ENCODE measurements at places on chromosomes 12 and 14. TPM values are rescaled to one million over a fixed set of nuclear protein-coding genes. Genes with fewer than 3 reads are reported as not detected.
A peak's percentile ranks its signal among the peaks of the same experiment; 100 is the strongest.

NTF3 gene
- 0.95 TPM for total RNA-seq

BCL11B gene
- total RNA-seq = 0.14 TPM

TAS2R19 gene
- total RNA-seq = 8.6 TPM

OR6C2 gene
- total RNA-seq = not detected

CPSF2 gene
- total RNA-seq = 29.1 TPM

GRCh38 chr14:45177076-45177475, 41.3 kb downstream of the FANCM start:
- no peak for DNase-seq

DNA sequence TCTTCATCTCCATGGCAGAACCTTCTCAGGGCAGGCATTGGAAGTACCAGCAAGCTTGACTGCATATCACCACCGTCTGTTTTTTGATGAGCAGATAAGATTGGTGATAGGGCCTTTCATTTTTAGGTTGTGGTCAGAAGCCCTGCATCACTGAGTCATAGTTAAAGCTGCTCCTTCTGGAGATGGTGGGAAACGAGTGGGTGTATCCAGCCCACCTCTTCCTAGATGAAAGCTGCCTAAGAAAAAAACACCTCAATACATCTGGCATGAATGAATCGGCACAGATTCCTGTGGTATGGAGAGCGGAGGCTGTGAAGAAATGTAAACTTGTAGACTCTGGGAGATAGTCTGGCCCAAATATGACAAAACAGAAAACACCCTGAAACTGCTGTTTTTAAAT, 248.7 kb upstream of the EGLN3 start:
- no peak for DNase-seq

DNA sequence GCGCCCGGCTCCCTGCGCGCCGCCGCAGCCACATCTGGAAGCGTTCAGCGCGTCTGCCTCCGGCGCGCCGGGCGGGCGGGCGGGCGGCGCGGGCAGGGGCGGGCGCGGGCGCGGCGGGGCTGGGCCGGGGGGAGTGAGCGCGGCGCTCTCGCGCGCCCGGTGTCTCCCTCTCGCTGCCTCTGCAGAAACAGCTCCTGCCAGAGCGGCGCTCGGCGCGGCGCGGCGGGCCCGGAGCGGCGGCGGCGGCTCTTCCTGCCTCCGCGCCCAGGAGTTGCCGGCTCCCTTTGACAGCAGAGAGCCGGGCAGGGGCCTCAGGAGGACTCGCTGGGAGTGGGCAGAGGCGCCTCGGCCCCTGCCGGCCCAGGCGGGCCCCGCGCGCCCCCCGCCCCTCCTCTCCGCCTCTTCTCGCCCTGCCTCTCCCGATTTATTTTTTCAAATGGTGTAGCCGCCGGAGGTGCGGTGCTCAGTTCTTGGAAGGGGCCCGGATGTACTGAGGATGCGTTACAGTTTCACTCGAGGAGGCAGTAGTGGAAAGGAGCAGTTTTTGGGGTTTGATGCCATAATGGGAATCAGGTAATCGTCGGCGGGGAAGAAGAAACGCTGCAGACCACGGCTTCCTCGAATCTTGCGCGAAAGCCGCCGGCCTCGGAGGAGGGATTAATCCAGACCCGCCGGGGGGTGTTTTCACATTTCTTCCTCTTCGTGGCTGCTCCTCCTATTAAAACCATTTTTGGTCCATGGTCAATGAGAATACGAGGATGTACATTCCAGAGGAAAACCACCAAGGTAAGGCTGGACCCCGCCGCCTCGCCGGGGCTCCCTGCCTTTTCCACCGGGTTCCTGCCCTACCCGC, at the start of gene CACNA1C:
Gene CACNA1C, plus strand, starts transcription at position 162 of the 853 bp plus-strand sequence. Its CDS starts 576 bp downstream, at position 738.
- peak; percentile 86 for DNase-seq

- DNase-seq = no peak
These were observed 32.2 kb upstream of the GNG2 start for GRCh38 chr14:51828017-51828797.

- DNase-seq = no peak
These were observed 1.4 kb downstream of the ZNF385A start for GRCh38 chr12:54383041-54383609.

DNA sequence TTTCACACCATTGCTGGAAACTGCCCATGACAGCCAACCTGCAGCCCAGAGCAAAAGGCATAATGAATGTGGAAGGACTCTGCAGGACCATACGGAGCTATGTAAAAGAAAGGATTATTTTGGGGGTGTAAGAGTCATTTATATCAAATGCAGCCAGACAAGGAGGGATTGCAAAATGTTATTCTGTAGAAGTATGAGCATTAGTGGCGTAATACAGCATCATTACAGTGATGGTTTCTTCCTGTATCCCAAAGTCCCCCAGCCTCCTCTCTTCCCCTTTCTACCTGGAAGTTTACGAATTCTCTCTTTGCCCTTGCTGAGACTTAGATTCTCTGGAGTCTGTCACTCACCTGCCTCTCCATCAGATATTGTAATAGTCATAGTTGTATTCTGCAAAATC, 89.9 kb downstream of the BORCS5 start:
- DNase-seq = no peak

DNA sequence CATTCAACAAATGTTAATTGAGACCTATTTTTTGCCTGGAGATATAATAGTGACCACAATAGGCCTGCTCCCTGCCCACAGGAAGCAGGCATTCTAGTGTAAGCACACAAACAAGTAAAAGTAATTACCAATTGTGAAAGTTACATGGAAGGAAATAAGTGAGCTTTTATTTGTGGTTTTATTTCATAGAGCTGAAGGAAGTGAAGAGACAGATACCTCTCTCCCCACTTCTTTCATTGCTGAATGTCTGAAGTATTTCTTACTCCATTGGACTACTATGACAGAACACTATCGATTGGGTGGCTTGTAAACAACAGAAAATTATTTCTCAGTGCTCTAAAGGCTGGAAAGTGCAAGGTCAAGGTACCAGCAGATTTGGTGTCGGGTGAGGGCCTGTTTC, 183.5 kb downstream of the PRKCH start:
- DNase-seq = no peak

DNA sequence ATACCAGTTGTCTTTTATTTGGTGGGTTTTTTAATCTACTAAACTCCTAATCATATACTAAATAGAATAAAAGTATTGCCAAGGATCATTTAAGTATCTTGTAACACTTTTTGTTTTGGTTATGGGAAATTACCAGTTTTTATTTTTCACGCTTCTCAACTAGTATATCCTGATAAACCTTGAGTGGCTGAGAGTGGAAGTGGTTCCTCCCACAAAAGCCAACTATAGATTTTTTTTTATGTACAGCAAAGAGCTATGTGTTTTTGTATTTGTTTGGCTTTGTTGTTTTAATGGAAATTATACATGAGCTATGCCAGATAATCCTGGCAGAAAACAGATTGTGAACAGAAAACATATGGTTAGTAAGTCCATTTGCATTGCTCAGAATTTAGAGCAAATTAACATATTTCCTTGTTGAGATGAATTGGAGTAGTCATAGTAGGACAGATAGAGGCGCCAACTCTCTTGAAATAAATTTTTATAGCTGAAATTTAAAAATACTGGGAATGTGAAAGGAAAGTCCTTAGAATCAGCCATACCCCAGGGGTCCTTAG, 60.9 kb upstream of the PSMA6 start:
- no peak for DNase-seq

- DNase-seq = no peak
These were observed 11.7 kb upstream of the BATF start for GRCh38 chr14:75510547-75510946.

DNA sequence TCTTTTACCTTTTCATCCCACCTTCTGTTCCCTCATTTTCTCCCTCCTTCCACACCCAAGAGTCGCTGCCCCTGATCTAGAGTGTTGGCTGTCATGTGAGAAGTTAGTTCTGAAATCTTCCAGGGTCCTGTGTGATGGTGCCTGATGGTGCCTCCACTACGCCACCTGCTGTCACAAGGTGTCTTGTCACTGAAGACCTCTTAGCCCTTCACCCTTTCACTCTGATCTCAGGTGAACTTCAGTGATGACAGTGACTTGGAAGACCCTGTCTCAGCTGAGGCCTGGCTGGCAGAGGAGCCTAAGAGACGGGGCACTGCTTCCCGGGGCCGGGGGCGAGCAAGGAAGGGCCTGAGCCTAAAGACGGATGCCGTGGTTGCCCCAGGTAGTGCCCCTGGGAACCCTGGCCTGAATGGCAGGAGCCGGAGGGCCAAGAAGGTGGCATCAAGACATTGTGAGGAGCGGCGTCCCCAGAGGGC, 7.6 kb upstream of the PFDN5 start:
- DNase-seq = peak; percentile 81

DNA sequence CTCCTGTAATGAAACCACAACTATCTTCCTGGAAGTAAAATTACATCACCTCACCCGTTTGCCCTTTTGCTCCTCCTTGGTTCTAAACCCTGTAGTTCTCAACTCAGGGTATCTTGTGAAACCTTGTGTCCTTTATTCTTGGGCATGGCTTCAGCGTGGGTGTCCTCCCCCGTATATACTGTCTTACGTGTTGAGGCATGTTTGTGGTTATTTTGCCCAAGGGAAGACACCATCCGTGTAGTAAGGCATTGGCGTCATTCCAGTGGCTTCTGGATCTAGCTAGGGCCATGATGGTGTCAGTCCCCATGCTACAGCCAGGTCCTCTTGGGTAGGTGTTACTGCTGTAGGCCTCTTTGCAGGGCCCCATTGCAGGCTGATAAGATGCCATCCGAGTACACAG, 115.4 kb downstream of the ZFP36L1 start:
- DNase-seq = peak; percentile 53
